Fibroblast of skin of abdomen (primary cell): ENCODE measurements at places on chromosomes 1 and 21.

GRCh38 chr1:205810448-205811157 is 2.4 kb downstream of the SLC41A1 start:
- peak; percentile 13 for DNase-seq

- DNase-seq = no peak
These were observed 10.4 kb upstream of the PTPRF start for GRCh38 chr1:43520100-43520778.

- peak; percentile 96 for DNase-seq
These were observed 168.5 kb upstream of the RUNX1 start for GRCh38 chr21:35217504-35218060.

GRCh38 chr1:70324683-70325082 is 29.8 kb downstream of the ANKRD13C start:
- DNase-seq = no peak

- no peak for DNase-seq
These were observed 49.0 kb upstream of the OLFM3 start for GRCh38 chr1:102045752-102046151.

DNA sequence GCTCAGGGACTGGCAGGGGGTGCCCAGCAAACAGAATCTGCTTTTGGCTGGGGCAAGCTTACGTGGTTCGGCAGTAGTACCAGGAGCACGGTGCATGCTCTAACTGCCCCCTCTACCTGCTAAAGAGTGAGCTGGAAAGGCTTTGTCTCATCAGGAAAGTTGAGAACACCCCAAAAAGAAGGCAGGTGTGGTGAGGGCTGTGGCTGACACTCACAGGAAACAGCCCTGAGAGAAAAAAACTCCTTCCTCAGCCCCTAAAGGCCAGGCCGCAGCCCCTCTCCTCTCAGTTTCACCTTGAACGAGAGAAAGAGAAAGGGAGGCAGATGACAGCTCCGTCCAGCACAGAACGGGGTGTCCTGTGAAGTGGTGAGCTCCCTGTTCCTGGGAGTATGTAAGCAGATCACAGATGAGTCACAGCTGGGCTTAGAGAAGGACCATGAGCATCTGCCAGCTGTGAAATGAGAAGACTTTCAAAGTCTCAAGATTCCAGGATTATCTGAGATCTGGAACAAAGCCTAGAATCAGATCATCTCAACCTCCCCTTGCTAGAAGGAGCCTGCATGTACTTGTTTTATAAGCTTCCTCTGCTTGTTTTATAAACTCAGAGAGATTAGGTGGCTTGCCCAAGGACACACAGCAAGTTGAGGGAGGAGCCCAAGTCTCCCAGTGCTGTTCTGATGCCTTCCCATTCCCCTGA is 13.4 kb downstream of the LAPTM5 start:
- DNase-seq = peak; percentile 21

DNA sequence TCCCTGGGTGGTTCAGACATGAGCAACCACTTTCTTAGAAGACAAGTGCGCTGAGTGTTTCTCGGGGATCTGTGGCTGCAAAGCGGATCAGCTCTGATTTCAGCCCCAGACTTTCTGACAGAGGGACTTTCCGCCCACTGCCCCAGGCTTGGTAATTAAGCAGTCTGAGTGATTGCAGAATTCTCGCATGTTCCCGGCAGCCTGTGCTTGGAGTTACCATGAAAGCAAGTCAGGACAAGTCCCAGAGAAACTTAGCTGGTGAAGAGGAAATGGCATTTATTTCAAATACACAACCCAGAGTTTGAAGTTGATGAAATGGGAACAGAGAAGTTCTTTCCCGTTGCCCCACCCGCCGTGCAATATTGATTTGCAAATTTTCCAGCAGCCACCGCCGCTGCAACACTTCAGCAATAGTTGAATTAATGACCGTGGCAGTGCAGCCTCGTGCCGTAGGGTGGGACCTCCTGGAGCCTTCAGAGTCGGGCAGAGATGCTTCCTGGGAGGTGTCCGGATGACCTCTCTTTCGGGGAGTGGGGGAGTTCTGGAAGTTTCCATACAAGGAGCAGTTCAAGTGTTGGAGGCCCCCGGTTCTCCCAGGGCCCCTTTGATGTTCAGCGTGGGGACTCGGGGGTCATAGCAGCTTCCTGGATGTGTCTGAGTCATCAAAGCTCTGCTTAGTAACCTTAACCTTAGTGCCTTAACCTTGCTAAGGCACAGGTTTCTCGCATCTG is 134.7 kb downstream of the KAZN start:
- DNase-seq = peak; percentile 35

DNA sequence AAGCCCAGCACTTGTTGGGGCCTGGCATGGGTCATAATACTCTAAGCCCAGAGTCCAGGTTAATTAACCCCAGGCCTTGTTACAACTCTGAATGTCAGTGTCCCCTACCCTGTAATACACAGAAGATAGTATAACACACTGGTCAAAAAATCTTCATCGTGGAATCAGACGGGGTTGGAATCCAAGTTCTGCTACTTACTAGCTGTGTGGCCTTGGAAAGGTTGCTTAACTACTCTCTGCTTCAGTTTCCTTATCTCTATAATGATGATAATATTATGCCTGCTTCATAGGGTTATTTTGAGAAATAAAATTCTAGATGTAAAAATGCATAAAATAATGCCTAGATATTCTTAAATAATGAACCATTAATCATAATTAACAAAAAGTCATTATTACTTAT is 77.8 kb upstream of the CTTNBP2NL start:
- no peak for DNase-seq

- DNase-seq = no peak
These were observed 30.9 kb downstream of the FMO1 start for GRCh38 chr1:171279234-171279633.

- DNase-seq = peak; percentile 91
These were observed 1.1 kb upstream of the ST6GALNAC3 start for GRCh38 chr1:76073481-76073880.

- peak; percentile 47 for DNase-seq
These were observed 33.4 kb upstream of the OSBPL9 start for GRCh38 chr1:51583532-51583931.
